ENCODE measurements at places on chromosomes 4 and X. TPM values are rescaled to one million over a fixed set of nuclear protein-coding genes. Genes with fewer than 3 reads are reported as not detected.

The IL3RA gene
- 5.4 TPM for total RNA-seq

- no peak for DNase-seq
Measured at GRCh38 chrX:13906093-13906492, 89.2 kb upstream of the GPM6B start.

DNA sequence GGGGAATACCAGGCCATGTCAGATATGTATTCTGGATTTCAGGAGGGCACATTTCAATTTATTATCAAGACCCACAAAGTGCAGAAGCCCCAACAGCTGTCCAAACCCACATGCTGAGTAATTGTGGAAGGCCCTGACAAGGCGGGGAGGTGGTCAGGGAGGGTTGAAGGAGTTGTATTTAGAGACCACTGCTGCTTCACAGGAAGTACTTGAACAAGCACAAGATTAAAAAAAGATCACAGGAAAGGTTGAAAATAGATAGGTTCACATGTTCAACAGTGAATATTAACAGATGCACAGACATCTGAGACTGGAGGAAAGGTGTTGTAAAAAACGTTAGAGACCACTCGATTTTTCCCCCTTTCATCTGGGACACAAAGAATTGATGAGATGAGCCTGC, 17.9 kb downstream of the ATP8A1 start:
- no peak for DNase-seq

DNA sequence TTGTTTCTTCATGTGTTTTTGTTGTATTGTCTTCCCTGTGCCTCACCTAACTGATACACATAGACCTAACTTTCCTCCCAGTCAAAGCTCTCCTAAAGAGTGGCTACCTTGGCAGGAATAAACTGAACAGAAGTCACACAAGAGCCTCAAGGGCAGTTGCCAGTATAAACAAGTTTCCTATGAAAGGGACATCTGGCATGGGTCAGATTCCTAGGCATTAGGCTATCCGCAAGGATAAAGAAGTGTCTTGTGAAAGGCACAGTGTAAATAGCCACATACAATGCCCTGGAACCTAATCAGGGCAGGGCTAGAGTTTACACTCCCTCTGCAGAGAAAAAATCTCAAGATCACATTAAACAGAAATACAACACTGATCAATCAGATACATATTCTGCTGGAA, 220.8 kb downstream of the SPANXN3 start:
- DNase-seq = no peak

DNA sequence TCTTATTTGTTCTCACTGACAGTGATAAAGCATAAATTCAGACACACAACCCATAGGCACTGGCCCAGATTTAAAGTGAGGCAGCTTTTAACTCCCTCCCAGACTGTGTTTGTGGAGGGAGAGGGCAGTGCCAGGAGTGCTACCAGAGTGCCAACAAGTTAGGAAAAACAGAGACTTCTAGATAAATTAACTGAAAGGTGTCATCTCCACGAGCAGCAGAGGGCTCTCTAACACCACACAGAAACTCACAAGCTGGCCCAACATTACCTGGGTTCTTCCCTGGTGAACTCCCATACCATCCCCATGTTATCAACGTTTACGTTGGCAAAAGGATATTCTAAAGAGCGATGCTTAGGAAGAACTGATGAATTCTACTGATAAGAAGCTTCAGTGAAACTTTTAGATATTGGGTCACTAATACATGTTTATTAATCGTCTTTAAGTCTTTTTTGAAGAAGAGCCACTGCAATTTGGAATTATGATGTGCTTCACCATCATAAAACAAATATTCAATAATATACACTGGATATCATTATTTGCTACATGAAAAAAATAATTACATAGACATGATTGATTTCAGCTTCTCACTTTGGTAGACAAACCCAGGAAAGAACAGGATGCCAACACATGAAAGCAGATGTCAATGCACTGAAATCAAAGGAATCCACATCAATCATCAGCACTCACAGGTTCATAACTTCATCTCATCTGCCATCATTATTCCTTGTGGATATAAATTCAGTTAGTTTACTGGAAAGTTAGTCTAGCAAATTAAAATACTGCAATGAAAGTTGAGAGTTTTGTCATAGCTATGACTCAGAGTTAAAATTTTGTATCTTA, 121.2 kb upstream of the NAP1L5 start:
- no peak for DNase-seq

DNA sequence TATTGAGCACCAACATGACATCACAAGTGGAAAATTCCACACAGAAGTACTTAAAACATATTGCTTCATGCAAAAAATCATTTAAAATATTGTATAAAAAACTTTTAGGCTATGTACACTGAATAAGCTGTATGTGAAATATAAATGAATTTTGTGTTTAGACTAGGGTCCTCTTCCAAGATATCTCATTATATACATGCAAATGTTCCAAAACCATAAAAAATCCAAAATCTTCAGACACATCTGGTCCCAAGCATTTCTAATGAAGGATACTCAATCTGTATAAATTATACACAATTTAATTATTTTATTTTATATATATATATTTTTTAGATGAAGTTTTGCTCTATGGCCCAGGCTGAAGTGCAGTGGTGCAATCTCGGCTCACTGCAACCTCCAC, 10.1 kb upstream of the GSX2 start:
- no peak for DNase-seq

The C4orf17 gene
- total RNA-seq = not detected

GRCh38 chr4:145929415-145930178, 9.0 kb downstream of the ZNF827 start:
- no peak for DNase-seq

GRCh38 chrX:153832728-153833127, 2.4 kb upstream of the PDZD4 start:
- DNase-seq = no peak

DNA sequence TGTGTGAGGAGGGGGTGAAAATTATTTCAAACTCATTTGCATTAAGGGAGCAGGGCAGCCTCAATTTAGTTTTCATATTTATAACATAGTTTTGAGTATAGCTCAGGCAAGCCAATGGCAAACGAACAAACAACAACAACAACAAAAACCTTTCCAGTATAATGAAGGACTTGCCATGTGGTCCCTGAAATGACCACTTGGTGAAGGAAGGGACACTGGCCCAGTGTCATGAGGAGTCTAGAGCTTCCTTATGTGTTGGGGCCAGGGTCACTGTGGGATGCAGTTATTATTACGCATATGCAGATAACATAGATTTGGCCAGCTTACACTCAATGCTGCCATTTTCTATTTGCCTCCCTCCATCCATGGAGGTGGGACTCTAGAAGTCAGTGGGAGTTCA, 23.3 kb downstream of the NKX3-2 start:
- DNase-seq = no peak

DNA sequence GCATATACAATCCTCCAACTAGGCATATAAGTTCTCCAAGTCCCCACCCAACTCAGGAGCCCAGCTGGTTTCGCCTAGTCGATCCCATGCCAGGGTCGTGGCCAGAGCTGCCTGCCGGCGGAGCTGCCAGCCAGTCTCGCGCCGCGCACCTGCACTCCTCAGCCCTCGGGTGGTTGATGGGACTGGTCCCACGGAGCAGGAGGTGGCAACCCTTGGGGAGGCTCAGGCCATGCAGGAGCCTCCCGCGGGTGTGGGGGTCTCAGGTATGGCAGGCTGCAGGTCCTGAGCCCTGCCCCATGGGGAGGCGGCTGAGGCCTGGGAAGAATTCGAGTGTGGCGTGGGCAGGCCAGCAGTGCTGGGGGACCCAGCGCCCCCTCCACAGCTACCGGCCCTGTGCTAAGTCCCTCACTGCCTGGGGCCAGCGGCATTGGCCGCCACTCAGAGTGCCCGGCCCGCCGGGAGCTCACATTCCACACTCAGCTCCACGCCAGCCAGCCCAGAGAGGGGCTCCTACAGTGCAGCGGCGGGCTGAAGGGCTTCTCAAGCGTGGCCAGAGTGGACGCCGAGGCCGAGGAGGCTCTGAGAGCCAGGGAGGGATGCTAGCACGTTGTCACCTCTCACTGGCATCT, 1086.4 kb upstream of the PCDH10 start:
- DNase-seq = peak; percentile 69

- DNase-seq = peak; percentile 88
Measured at GRCh38 chrX:136525738-136526606, 6.0 kb upstream of the VGLL1 start.

DNA sequence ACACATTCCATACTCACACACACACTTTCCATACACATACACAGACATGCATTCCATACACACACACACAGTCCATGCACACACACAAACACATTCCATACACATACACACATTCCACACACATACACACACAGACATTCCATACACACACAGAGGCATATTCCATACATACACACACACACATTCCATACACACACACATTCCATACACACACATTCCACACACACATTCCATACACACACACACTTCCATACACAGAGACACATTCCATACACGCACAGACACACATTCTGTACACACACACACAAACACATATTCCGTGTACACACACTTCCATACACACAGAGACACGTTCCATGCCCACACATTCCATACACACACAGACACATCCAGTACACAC, 14.8 kb downstream of the LINC00632 start:
- DNase-seq = no peak

All from posterior vena cava (tissue), 2 donors.